ENCODE measurements at places on chromosomes 4 and X. TPM values are rescaled to one million over a fixed set of nuclear protein-coding genes. Genes with fewer than 3 reads are reported as not detected.

DNA sequence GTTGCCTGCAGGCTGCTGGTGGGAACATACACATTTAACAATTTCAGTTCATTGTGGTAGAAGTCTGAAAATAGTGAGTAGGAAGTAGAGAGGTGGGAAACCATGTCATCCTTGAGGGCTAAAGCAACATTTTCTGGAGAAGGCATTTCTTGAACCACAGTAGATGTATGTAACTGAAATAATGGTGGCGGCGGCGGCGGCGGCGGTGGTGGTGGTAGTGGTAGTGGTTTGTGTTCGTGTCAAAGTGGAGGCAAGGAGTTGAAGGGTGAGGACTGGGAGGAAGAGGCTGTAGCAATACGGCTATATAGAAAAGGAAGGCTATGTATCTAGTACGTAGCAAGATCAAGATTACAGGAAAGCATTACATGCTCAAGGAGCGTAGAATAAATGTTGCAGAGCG is 1381.6 kb upstream of the TENM3 start:
- H3K4me1 ChIP-seq = no peaks in the 10 kb centered on the region
- H3K27ac ChIP-seq = no peak overlapping the region
- no peaks in the 10 kb centered on the region for H3K27me3 ChIP-seq
- no peak overlapping the region for H3K4me3 ChIP-seq
- no peak for DNase-seq

- H3K27ac ChIP-seq = no peak overlapping the region
- no peak for DNase-seq
- no peaks in the 10 kb centered on the region for H3K36me3 ChIP-seq
Observed at GRCh38 chr4:11264841-11265240, 163.9 kb downstream of the HS3ST1 start.

DNA sequence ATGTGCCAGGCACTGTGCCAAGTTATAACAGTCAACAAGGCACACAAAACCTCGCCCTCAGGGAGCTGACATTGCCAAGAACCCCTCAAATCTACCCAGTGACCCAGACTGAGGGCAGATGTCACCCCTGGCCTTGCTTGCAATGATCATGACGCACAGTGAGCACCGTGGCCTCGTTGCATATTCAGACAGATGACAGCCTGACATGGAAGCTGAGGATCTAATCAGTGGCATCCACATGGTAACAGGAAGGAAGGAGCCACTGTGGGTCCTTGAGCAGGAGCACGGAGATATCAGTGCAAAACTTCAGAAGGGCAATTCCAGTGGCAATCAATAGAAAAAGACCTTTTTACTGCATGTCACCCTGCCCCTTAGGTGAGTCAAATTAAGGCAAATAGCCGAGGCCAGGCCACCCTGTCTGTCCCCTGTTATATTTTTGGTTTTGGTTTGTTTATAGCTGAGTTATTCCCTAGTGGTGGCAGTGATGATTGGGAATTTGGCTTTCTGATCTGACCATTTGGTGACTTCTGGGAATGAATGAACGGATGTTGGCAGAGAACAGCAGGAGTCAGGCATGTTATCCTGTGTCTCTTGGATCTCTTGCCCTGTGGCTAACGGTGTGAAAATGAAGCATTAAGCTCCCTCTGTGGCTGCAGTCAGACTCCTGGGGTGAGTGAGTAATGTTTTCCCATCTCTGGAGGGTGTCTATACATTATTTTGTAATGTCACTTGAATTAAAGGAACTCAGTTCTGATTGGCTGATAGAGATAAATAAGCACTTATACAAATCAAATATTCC is 20.4 kb downstream of the WDR13 start:
- DNase-seq = no peak
- H3K27me3 ChIP-seq = no peaks in the 10 kb centered on the region
- no peaks in the 10 kb centered on the region for H3K4me1 ChIP-seq
- H3K36me3 ChIP-seq = no peaks in the 10 kb centered on the region

Gene ACE2
- total RNA-seq = not detected

Gene SPANXC
- not detected for total RNA-seq

DNA sequence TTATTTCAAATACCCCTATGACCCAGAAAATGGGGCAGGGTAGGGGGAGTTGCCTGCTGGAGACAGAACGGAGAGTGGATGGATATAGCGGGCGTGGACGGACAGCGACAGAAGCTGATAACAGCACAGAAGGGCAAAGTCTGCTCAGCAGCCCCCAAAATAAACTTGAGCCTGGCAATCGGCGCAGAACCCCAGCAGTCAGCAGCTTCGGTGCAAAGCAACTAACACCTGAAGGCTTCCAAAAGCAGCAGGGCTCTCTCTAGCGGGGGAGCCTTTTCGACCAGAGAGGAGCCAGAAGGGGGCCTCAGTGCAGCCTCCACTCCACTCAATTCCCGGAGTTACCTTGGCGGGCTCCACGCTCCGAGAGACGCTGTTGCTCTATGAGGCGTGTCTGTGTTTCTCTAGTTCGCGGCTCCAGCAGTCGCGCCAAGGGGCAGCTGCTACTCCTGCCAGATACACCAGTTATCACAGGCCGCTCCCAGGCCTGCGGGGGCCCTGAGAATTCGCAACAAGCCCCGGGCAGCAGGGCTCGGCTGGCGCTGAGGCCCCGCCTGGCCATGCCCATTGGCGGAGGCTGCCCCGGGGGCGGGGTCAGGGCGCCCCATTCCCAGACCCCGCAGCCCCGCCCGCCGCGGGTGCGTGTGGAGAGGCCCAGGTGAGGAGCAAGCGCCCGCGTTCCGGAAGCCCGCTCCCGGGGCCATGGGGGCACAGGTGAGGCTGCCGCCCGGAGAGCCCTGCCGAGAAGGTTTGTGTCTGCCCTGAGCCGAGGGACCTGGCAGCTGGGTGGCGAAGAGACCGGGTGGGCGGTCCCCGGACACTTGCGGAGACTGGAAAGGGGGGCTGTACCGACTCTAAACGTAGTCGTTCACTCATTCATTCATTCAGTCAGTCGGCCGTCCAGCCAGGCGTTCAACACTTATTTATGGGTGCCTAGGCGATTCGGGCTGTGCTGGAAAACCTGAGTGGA is at the start of the genes CNGA1 and NIPAL1:
Gene CNGA1, minus strand, starts transcription at position 541 of the 967 bp plus-strand sequence. CDS start 63,992 bp downstream, outside the sequence.
Gene NIPAL1, plus strand, starts transcription at position 632 of the 967 bp plus-strand sequence. Its CDS starts 68 bp downstream, at position 700.
- no peaks in the 10 kb centered on the region for H3K27me3 ChIP-seq
- H3K4me1 ChIP-seq = peaks cover 19% of the 10 kb centered on the region
- peak; percentile 85 for DNase-seq
- H3K27ac ChIP-seq = no peak within 1 kb of the TSS
- H3K36me3 ChIP-seq = no peaks in the 10 kb centered on the region
- peak within 1 kb of the TSS; percentile 65 for H3K4me3 ChIP-seq

GRCh38 chr4:41957634-41958033 is 22.4 kb downstream of the TMEM33 start:
- H3K36me3 ChIP-seq = peaks cover 49% of the 10 kb centered on the region
- DNase-seq = peak; percentile 74
- H3K4me1 ChIP-seq = peaks cover 11% of the 10 kb centered on the region
- H3K27me3 ChIP-seq = no peaks in the 10 kb centered on the region

Gene LAS1L
- 19.2 TPM for total RNA-seq

DNA sequence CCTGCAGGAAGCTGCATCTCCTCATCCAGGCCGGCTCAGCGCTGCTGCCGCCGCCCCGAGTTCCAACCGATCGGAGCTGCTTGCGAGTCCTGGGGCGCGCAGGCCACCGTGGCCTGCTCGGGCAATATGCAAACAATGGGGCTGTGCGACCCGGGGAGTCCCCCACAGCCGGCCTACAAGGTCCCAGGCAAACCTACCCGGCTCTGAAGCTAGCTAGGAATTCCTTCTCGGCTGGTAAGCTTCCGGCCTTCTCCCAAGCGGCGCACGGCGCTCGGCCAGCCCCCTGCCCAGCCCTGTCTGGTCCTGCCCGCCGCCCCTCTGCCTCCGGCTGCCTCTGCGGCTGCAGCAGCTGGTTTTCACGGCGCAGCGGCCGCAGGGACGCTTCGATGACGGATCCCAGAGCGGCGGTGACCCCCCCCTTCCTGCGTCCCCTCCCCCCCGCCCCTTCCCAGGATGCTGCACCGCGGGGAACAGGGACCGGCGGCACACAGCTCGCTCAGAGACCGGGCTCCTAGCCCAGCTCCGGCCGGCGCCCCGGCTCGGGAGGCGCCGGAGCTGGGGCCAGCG is 59.4 kb downstream of the TSC22D3 start:
- peaks cover 3% of the 10 kb centered on the region for H3K36me3 ChIP-seq
- H3K4me1 ChIP-seq = peaks cover 83% of the 10 kb centered on the region
- peak overlapping the region; percentile 93 for H3K27ac ChIP-seq
- no peaks in the 10 kb centered on the region for H3K27me3 ChIP-seq
- peak overlapping the region; percentile 78 for H3K4me3 ChIP-seq
- DNase-seq = no peak
